ENCODE measurements at places on chromosomes 4 and X.

- no peak for DNase-seq
These were observed 470.8 kb upstream of the SLIT2 start for GRCh38 chr4:19780871-19781270.

DNA sequence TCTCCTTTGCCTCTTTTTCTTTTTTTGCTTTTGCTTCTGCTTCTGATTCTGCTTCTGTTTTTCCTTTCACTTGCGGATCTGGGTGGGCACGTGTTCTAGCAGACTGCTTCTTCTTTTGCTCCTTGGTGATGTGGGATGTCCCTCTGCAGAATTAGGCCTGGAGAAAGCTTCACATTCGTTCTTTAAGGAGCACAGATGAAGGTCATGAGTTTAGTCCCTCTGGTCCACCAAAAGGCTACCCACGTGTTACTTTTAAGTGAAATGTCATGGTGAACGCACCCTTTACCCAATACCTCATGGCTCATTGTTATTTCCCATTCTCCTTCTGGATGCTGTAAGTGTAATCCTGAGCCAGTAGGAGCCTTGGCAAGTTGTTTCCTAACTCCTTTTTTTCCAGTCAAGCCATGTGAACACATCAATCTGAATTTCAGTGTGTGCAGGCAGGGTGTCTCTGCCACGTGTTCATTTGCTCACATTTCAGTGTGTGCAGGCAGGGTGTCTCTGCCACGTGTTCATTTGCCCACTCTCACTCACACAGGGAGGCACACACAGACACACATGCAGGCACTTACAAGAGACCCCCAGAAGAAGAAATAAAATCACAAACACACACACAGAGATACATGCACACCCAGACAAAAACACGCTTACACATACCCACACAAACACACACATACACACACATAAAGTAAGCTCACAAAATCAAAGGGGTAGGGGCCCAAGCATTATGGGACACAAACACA lies 36.9 kb downstream of the NBDY start:
- no peak for DNase-seq

- no peak for DNase-seq
These were observed 88.7 kb downstream of the CFAP299 start for GRCh38 chr4:80424225-80424581.

GRCh38 chrX:80602036-80602860 lies 182.0 kb downstream of the TENT5D start:
- no peak for DNase-seq

- DNase-seq, result no peak
These were observed 115.2 kb downstream of the NAA11 start for GRCh38 chr4:79210636-79211049.

DNA sequence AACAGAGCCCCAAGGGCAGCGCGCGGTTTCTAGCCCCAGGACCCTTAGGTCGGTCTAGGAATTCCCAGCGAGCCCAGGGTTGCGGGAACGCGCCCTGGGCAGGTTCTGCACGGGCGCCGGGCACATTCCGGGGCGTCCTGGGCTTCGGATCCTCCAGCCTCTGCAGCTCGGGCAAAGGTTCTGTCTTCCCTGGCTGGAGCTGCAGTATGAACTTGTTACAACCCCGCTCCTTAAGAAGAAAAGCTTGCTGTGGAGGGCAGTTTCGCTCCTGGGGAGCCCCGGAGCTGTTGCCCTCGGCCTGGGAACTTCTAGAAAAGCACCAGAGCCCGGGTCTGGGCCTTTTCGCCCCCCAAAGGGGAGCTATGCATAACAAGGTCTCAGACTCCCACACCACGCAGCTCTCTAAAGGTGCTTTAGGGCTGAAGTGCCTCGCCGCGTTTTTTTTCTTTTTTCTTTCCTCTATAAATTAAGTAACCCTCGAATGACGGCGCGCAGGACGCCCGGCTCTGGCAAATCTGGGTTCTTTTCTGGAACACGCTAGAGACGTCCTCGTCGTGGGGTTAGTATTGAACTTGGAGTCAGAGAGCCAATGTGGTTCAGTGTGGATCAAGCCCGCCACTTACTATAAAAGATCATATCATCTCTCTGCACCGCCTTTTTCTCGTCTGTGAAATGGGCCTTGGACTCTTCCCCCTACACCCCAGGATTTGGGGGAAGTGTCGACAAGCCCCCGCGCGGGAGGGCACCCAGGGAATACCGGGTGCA lies 5.7 kb downstream of the MSX1 start:
- DNase-seq, result no peak

GRCh38 chr4:7204656-7205387 lies 12.5 kb downstream of the SORCS2 start:
- DNase-seq, result no peak

Measured in stimulated activated CD4-positive, alpha-beta T cell treated with anti-CD3 and anti-CD28 coated beads, Interleukin-2, amount 100 ng/mL, for 48 hours (primary cell).